ENCODE measurements at places on chromosomes 3 and 15. TPM values are rescaled to one million over a fixed set of nuclear protein-coding genes. Genes with fewer than 3 reads are reported as not detected.

- DNase-seq: no peak
These were observed 754.1 kb downstream of the GRM7 start for GRCh38 chr3:7615043-7615442.

SLC22A14 gene
- 0.13 TPM for total RNA-seq

- no peak for DNase-seq
These were observed 64.4 kb downstream of the UACA start for GRCh38 chr15:70698836-70699390.

DNA sequence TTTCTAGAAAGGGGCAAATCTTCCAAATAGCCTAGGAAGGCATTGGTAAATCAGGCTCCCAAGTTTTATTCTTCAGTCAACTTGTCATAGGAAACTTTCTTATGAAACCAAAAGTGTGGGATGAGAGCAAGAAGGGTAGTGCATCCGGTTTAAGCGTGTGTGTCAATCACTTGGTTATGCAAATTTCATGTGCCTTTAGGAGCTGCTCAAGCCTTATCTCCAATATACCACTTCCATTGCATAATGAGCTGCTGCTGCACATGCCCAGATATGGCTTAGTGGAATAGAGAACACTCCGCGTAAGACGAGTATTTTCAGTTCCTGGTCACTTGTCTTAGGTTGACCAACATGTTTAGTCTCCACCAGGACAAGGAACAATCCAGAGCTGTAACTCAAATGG is 242.1 kb downstream of the CBLB start:
- DNase-seq: no peak

- DNase-seq: no peak
These were observed 29.3 kb downstream of the EPHA6 start for GRCh38 chr3:96843505-96844203.

CDV3 gene
- total RNA-seq: 117 TPM
